ENCODE measurements at places on chromosomes 4 and X.

DNA sequence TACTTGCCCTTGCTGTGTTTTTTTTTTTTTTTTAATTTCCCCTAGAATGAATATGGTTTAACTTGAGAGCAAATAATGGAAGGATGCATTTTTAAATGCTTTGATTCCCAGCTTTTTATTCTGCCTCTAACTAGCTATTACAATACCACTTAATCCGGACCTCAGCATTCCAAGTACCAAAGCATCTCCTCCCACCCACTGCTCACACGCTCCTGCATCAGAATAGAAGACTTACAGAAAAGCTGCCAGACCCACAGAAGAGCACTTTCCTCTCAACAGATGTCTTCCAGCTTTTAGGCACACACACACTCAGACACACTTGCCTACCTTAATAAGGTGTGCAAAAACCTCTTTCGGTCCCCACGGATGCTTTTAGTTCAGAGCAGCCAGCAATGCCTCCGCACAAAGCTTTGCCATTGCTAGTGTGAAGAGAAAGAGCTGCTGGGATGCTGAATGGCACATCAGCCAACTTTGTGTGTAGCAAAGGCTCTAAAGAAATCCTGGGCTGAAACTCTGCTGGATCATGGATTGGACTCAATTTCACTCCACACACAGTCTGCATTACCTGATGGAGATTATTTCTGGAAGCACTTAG lies 1056.2 kb downstream of the DMD start:
- DNase-seq = no peak

- no peak for DNase-seq
These were observed 1084.1 kb downstream of the TECRL start for GRCh38 chr4:63325140-63325539.

- DNase-seq = no peak
These were observed 47.9 kb downstream of the CXCL1 start for GRCh38 chr4:73917081-73917501.

DNA sequence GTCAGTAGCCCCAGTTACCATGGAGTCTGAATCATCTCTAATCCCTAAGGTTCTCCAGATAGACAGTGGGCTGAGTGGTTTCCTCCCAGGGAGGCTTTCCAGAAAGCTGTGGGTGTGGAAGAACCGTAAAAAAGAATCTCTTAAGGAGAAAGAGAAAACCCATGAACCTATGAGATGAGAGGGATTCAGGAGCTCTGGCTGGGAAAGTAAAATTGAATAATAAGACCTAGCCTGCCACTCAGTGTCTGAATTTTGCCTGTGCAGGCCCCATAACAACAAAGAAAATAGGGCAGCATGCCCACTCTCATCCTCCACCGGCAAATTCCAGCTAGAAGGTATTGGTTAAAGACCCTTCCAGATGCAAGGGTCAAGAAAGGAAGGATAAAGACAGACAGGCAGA lies 16.9 kb downstream of the AWAT2 start:
- DNase-seq = no peak

DNA sequence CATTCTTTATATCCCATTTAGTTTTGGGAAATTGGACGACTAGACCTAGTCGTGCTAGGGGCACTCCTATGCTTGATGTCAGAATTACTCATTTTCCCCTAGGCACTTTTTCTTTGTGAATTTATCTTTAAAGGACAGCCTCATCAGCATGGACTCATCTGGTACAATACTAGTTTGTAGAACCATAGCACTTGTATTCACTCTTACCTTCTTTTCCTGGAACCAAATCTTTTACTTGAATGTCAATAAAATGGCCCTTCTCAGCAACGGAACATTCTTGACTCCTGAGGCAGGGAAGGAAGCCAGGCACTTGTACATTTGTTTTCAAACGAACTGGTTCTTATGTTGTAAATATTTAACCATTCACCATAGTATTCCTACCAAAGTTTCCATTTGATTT lies 187.1 kb downstream of the SHROOM3 start:
- DNase-seq = no peak

DNA sequence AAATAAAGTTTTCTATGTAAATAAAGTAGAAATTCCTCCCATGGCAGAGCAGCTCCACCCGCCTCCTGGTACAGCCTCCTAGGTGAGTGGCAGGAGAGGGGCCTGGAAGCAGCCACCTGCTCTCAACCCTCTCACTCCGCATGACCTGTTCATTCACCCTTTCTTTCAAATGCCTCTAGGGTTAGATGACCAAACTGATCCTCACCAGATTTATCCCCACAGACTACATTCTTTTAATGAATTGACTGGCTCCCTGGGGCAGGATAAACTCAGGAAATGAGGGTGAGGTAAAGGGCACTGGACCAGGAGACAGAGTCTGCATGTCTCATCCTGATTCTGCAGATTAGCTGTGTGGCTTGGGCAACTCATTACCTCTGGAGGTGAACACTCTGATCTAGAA lies 32.6 kb upstream of the NKX6-1 start:
- no peak for DNase-seq

GRCh38 chr4:108008721-108009120 lies 19.0 kb downstream of the HADH start:
- DNase-seq = no peak

DNA sequence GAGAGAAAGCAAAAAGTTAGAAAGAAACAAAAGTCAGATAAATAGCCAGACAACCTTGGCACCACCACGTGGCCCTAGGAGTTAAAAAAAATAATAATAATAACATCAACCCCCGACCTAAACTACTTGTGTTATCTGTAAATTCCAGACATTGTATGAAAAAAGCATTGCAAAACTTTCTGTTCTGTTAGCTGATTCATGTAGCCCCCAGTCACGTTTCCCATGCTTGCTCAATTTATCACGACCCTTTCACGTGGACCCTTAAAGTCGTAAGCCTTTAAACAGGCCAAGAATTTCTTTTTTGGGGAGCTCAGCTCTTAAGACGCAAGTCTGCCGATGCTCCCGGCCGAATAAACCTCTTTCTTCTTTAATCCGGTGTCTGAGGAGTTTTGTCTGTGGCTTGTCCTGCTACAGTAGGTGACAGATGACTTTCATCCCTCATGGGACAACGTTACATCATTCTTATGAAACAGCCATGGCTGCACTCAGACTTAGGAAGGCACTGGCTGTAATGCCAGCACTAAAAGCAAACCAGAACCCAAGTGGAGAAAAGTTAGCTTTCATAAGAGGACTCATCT lies 520 bp downstream of the ACOX3 start:
- no peak for DNase-seq

DNA sequence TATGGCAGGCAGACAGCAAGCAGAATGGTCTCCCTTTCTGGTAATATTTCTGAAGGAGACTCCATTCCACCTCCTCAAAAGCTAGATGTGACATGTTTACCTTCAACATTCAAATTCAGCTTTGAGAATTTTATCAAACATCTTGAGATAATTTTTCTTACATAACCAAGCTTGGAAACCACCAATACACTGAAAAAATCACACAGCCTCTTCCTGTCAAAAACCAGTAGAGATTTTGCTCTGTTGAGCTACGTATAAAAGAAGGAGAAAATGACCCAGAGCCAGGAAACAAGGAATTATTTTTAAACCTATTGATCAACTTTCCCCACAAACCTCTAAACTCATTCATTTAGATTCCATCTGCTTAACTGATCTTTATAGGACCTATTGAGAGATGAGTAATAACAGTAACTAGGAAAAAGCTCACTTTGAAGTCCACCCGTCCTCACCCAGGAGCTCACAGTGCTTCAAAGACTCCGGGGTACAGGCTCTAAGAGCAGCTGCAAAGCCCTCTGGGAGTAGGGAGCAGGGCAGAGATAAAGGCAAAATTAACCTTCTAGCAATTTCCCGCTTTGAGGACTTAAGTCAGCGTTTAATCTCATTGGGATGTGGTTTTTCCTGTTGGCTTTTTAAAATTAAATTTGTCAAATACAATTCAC lies 318.2 kb upstream of the RASGEF1B start:
- no peak for DNase-seq

DNA sequence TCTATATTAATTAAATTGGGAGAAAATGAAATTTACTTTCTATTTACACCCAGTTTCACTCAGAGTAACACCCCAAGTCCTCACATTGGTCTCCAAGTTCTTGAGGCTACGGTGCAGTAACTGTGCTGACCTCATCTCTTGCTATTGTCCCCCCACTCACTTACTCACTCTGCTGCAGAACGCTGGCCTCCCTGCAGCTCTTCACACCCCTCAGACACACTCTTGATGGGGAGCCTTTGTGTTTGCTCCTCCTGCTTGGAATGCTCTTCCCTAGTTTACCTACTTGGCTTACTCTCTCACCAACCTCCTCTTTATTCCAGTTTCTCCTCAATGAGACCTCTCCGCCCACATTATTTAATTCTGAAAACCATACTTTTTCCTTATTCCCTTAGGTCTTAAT lies 22.2 kb upstream of the SPARCL1 start:
- DNase-seq = no peak

GRCh38 chr4:159776961-159777360 lies 674.1 kb downstream of the RAPGEF2 start:
- DNase-seq = no peak

DNA sequence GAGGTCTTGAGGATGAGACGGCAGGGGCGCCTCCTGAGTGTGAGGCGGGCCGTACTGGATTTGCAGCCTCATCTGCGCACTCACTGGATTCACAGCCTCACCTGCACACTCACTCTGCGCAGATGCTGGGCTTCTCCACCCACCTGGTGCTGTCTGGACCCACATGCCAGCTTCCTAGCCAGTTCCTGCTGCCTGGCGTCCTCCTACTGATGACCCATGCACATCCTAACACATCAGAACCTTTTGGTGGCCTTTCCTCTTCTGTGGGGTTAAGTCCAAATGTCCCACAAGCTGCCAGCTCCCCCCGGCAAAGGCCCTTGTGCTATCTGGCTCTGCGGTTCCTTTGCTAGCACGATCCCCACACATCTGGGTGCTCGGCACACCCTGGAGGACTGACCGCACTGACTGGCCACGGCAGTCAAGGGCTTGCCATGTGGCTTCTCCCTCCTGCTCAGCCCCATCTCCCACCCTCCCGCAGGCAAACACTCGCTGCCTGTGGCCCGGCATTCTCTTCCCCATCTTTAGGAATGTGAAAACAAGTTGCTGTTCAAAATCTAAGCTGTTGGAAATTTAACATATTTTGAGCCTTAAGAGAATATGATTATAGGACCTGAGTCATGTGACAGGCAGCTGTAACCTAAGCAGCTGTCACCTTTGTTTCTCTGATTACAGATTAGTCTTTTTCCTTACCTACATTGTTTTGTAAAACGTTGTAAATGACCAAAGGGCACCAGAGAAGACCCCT lies 39.4 kb upstream of the AFAP1 start:
- DNase-seq = no peak

DNA sequence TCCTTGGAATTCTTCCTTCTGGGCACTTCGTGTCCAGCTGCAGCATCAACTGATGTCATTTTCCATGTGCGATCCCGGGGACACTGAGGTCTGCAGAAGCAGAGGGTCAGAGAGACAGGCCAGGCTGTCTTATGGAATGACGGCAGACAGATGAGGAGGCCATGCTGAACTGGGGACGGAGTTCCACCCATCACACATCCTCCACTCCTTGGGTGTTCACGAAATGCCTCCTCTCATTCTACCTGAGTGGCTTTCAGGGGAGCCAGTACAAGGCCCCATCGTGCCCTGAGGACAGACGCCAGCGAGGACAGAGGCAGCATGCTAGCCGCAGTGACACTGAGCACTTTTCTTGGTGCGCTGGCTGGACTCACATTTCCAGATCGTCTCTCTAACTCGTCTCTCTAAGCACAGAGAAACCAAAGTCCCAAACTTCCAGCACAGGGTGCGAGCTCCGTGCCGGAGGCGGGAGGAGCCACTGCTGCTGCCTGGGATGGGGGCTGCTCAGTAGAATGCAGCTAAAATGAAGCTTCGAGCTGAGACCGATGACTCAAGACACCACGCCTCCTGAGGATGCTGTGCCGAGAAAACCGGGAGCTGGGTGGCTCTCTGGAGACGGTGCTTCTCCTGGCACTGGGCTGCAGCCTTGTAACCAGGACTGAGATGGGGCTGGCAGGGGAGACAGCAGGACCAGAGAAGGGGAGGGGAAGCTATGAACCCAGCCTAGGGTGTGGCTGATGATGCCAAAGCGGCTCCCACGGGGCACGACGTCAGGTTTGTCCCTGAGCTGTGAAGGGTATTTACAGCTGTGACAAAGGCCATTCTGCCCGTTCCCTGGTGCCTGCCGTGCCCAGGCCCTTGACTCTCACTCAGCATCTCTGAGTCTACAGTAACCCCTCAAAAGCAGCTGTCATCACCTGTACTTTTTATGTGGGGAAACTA lies 8.2 kb downstream of the ABLIM2 start:
- no peak for DNase-seq

- DNase-seq = no peak
These were observed 43.7 kb downstream of the ANTXR2 start for GRCh38 chr4:80029364-80029763.

DNA sequence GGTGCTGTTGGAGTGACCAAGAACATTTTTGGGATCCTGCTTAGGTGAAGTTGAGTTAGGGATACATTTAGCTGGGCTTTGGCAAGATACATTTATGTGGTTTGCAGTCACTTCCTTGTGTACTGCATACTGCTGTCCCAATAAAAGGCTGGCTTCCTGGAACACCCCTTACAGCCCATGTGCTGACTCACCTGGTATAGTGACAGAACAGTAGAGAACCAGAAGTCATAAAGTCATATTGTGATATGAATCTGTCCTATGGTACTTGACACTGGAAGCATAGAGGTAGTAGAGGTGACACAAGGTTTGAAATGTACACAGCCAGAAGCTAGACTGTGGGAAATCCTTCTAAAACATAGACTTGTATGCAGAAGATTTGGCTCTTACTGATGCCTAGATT lies 55.3 kb upstream of the SLC25A43 start:
- DNase-seq = no peak

GRCh38 chrX:86047174-86047935 lies at the start of gene CHM:
CHM (minus strand) TSS chrX:86047558; CDS start chrX:86047532, 26 bp downstream.
- peak; percentile 20 for DNase-seq

DNA sequence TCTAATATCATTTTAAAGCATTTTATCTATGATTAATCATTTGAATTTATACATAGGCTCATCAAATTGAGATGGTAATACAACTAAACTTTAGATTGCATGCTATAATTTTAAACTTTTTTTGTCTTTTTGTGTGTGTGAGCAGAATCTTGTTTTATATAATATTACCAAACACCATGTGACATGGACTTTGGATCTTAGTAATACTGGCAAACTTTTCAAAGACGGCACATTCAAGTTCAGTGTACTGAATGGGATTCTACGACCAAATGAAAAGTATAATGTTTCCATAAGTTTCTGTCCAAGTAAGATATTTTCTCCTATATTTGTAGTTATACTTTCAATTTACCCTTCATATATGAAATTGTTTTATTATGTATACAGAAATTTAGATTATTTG lies 116.0 kb downstream of the CFAP47 start:
- DNase-seq = no peak

DNA sequence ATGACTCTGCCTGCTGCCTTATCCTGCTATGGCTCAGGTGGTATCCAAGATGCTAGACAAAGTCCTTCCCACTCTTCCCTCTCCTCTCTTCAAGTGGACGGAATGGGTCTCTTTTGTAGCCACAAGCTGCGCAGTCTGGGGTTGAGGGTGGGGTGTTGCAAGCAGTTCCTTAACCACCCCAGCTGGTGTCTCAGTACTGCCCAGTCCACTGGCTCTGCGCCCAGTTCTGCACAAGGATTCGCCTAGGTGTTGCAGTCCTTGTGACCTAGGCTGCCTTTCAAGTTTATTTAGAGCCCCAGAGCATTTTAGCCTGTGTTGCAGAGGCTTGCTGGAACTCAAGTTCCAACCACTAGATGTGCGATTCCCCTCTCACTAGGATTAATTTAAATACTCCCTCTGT lies 120.7 kb downstream of the NEXMIF start:
- DNase-seq = no peak

GRCh38 chr4:184544788-184545409 lies 70.5 kb upstream of the IRF2 start:
- no peak for DNase-seq

Measured in thoracic aorta (tissue), 2 donors.